ENCODE measurements at places on chromosomes 5 and 9.

DNA sequence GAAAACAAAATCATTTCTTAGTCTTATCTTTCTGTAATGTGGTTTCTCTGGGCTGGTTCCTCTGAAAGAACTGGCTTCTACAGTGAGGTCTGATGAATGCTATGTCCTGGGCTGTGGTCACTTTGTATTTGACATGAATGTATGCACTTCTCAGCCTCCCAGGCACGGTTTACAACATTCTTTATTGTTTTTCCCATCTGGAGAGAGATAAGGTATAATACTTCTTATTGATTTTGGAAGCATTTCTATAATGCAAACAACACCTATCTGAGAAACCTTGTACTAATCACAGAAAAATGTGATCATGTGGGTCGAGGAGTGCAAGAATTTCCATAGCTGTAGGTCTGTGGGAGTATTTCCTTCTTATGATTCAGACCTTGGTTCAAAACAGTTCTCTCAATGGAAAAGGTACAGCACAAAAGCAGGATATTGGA is 46.9 kb downstream of the ACTBL2 start:
- DNase-seq, result no peak

DNA sequence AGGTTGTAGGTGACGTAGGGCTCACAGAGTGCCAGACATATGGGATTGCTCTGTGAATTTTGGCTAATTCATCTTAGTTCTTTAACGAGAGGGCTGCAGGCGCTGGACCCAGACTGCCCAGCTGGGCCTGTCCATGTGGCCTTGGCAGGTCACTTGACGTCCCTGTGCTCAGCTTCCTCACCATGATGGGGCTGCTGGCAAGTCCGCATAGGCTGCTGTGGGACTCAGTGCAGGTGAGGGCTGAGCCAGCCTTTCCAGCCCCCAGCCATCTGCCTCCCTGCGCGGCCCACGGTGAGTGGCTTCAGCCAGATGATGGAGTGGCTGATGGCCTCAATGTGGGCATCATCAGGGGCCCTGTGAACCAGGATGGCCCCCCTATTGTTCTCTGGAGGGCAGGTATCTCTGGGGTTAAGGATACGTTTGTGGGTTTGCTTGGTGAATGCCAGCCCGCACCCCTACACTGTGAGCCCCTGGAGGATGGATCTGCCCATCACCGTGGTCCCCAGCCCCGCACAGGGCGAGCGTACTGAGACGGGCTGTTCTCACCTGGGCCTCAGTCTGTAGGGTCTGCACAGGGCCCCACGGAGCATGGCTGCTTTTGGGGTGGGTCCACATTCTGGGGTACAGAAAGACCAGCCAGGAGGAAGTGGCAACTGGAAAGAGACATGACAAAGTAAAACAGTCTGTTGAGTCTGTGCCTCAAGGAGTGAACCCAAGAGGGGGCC is 3.7 kb downstream of the CARD19 start:
- no peak for DNase-seq

- DNase-seq, result no peak
Measured at GRCh38 chr9:131739133-131739958, 530 bp downstream of the RAPGEF1 start.

GRCh38 chr5:58922461-58923171 is 339.7 kb downstream of the RAB3C start:
- no peak for DNase-seq

DNA sequence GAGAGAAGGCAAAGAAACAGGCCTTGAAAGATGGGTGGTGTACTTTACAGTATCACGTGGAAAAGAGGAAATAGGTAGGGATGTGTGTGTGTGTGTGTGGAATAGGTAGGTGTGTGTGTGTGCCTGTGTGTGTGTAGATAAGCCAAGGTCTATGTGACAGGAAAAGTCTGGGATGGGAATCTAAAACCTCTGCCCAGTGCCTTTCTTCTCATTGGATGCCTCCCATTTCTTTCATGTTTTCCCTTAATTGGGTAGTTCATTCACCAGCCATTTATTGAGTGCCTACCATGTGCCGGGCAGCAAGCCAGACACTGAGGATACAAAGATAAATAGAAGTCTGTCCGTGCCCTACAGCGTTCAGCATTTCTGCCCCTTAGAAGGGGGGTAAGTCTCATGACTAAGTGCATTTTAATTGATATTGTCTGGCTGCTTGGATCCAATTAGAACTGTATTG is 1.0 kb downstream of the URM1 start:
- DNase-seq, result no peak

GRCh38 chr5:57209316-57210040 is 35.6 kb downstream of the GPBP1 start:
- peak; percentile 9 for DNase-seq

- no peak for DNase-seq
Measured at GRCh38 chr5:178478370-178478769, 111.8 kb downstream of the COL23A1 start.

DNA sequence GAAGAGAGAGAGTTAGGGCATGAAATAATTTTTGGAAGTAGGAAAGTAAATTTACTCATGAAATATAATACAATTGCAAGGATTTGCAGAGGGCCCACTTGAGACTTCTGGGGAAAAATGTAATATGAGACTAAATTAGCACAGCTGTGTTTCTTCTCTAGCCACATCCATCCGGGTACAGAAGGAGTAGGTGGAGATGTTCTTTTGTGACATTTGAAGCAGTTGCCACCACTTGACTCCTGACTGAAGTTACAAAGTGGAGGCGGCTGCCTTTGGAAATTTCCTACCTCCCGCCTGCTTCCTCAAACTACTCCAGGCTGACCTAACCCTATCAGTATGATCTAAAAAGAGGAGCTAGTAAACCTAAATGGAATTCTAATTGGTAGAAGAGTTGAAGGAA is 58.1 kb upstream of the SHISAL2B start:
- no peak for DNase-seq

DNA sequence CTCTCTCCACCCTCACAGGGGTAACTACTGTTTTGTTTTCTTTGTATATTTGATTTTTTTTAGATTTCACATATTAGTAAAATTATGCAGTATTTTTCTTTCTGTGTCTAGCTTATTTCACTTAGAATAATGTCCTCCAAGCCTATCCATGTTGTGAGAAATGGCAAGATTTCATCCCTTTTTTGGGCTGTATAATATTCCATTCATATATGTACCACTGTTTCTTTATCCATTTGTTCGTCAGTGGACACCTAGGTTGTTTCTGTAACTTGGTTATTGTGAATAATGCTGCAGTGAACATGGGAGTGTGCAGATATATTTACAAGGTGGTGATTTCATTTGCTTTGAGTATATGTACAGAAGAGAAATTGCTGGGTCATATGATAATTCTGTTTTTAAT is 144.0 kb upstream of the CHD1 start:
- DNase-seq, result no peak

- DNase-seq, result no peak
Measured at GRCh38 chr5:139919308-139919707, 123.7 kb downstream of the PSD2 start.

- DNase-seq, result no peak
Measured at GRCh38 chr5:77418601-77419581, 73.2 kb downstream of the WDR41 start.

DNA sequence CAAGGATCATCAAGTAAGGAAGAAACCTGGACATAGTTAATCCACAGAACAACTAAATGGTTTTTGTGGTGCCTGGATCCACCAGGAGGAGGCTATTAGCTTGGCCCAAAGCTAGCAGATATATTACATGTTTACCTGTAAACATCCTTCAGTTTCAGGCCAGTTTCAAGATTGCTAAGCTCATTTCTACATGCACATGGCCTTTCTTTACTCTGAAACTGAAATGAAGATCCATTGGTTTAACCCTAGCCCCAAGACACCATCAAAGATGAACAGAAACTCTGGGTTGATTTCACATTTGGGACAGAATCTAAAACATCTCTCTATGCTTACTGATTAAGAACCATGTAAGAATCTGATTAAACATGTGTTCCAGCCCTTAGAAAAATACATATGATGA is 611.8 kb downstream of the TLE1 start:
- no peak for DNase-seq

DNA sequence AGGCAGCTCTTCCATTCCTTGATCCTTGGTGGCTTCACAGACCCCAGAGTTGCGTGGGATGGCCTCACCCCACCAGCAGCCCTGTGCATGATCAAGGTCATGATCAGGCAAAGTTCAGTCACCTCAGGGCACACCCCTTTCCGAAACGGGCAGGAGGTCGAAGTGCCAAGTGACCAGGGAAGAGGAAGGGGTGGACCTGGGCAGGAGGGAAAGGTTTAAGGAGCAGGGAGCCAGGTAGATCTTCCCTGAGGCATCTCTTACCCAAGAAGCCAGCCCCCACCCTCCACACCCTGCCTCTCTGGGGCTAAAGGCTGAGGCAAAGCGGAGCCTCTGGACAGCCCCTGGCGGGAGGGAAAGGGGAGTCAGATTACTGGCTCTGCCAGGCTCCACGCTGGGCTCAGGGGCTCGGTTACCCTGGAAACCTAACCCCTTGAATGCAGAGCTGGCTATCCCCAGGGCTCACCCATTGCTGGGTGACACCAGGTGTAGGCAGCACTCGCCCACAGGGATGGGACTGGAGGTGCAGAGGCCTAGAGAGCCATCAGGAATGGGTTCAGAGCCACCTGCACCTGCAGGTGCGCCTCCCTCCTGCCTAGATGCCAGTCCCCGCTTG is 3.6 kb downstream of the MGAT4B start:
- DNase-seq, result no peak
